ENCODE measurements at places on chromosomes 12 and 14. TPM values are rescaled to one million over a fixed set of nuclear protein-coding genes. Genes with fewer than 3 reads are reported as not detected.

MYO1H gene
- total RNA-seq: 0.20 TPM

ASB2 gene
- 109 TPM for total RNA-seq

BCL11B gene
- 0.05 TPM for total RNA-seq

CCDC60 gene
- total RNA-seq: not detected

MYF5 gene
- not detected for total RNA-seq

ACOT6 gene
- not detected for total RNA-seq

SLC6A15 gene
- total RNA-seq: not detected

PWP1 gene
- 12.0 TPM for total RNA-seq

DLK1 gene
- total RNA-seq: 1.4 TPM

FZD10 gene
- not detected for total RNA-seq

SIX4 gene
- 1.4 TPM for total RNA-seq

PAX9 gene
- not detected for total RNA-seq

MYH7 gene
- total RNA-seq: 18,741 TPM

KCNMB4 gene
- total RNA-seq: 2.1 TPM

PROX2 gene
- total RNA-seq: not detected

AKAP6 gene
- 190 TPM for total RNA-seq

Measured in heart left ventricle (tissue), 16 donors.